ENCODE measurements at places on chromosomes 12 and 14.

- DNase-seq = no peak
These were observed 108.1 kb upstream of the FOXN3 start for GRCh38 chr14:89524990-89525667.

GRCh38 chr12:6363330-6364043, 11.9 kb downstream of the SCNN1A start:
- peak; percentile 37 for DNase-seq

DNA sequence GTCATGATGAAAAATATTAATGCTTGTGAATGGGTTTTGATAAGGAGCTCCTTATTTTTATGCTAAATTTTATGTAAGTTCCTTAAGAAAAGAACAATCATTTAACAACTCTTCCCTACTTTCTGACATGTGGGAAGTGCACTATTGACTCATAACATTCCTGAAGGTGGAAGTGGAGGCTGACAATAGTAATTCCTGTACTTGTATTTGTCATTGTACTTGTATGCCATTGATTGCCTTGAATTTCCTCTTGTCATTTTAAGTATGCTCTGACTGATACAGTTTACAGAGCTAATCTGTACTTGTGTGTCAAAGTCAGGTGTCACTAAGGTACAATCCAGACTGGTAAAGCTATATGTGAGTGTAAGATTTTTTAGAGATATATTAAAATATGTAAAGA, 440.0 kb downstream of the SLC16A7 start:
- no peak for DNase-seq

DNA sequence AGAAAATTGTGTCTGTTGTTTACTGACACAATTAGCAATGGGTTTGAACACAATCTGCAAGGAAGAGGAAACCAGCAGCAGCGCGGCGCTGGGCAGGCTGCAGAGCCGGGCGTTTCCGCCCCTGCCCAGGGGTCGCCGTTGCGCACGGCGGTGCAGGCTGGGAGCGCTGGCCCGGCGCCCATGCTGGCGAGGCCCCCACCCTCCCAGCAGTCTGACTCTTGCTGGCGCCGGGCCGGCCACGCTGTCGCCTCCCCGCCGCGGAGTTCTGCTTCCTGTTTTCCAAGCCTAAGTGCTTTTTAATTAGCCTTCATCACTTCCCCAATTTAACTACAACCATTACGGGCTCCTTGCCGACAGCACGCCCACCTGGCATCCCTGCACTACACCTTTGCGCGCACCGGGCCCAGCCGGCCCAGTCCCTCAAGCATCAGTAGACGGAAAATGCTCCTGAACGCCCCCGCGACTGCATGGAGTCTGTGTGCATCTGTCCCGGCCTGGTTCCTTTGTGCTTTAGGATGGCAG, 212.1 kb downstream of the GXYLT1 start:
- DNase-seq = no peak

GRCh38 chr14:29738056-29738455, 189.6 kb downstream of the PRKD1 start:
- no peak for DNase-seq

- DNase-seq = no peak
These were observed 27.3 kb downstream of the FRS2 start for GRCh38 chr12:69497308-69498026.

- DNase-seq = no peak
These were observed 323.5 kb downstream of the DAD1 start for GRCh38 chr14:22265319-22266141.

DNA sequence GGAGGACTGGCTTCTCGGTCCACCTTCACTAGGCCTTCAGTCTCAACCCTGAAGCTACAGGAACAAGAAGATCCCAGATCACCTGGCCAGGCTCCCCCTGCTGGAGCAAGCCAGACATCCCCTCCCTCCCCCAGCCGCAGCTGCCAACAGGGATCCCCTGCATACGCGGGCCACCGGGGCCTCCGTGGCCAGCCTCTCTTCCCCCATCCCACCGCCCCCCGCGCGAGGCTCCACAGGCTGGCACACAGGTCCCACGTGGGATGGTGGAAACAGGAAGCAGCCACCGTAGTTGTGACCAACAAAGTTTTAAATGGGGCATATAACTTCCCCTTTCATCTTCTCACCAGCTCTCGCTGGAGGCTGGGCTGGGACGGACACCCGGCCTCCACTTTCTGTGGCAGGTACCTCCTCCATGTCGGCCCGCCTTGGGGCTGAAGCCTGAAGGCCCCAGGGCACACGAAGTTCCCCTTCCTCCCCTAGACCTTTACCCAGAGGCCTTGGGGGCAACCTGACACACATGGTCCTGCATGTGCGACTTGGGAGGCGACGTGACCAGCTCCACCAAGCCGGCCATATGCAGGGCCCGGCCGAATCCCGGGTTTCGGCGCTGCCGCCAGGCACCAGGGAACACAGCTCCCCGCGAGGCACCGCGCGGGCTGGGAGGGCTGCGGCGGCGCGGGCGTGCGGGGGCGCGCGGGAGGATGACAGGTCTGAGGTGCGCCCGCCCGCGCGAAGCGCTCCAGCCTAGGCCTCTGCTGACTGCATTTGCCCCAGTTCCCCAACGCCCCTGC, 44.4 kb upstream of the PNMA1 start:
- peak; percentile 55 for DNase-seq

- no peak for DNase-seq
These were observed 91.0 kb downstream of the FLRT2 start for GRCh38 chr14:85620947-85621346.

DNA sequence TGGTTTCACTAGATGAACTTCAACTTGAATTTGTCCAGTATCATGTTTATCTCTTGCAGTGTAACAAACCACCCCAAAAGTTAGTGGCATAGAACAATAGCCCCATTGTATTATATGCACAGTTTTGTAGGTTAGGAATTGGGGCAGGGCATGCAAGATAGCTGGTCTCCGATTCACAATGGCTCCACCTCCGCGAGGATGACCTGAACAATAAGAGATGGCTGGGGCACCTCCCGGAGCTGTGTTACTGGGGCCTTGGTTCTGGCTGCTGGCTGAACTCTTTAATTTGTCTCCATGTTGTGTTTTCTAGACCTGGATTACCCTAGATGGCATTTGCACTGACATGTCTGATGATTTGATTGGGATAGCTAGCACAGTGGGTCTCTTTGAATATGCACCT, 20.4 kb upstream of the VRK1 start:
- DNase-seq = no peak

DNA sequence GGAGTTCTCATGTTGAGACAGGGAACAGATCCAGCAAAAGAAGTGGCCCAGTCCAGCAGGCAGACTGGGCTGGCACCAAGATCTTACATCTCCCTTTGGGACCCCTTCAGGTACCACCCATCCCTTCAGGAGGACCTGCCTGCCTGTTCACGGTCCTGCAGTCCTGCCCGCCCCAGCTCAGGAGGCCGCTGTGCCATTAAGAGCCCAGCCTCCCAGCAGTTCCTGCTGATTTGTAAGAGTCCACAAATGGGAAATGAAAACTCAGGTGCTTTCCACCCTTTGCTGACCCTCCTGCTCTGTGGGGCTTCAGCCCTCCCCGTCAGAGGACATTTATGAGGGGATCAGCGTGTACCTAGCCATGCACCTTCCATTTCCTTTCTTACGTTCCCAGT, 39.5 kb downstream of the C14orf132 start:
- DNase-seq = no peak

DNA sequence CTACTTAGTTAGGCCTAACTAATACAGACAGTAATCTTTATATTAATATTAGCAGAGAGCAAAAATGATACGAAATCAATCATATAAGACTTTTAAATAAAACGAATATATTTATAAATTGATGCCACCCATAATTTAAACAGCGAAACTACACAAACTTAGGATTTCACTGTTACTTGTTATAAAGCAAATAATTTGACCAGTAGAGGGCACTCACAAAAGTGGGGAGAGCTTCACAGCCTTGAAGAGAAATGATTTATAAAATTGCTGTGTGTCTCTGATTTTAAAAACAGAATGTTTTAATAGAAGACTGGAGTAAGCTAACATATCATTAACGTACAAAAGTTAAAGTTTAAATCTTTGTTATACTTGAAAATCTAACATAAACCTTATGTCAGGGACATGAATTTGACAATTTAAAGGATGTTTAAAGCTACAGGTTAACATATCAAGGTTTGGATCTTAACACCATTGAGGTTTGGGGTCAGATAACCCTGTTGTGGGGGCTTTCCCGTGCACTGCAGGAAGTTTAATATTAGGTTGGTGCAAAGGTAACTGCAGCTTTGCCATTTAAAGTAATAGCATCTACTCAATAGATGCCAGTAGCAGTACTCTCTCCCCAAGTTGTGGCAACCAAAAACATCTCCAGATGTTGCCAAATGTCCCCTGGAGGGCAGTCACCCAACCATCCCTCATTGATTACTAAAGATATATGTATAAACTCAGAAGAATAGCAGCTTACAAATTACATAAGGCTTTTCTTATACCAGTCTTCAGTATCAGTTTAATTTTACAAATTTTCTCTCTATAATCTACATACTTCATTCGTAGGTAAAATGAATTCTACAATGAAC, 9.3 kb downstream of the KRAS start:
- no peak for DNase-seq

- no peak for DNase-seq
These were observed 140.6 kb downstream of the ITPR2 start for GRCh38 chr12:26692407-26692806.

GRCh38 chr12:119546340-119546739, 47.2 kb upstream of the TMEM233 start:
- no peak for DNase-seq

GRCh38 chr12:75651342-75651695, 139.9 kb upstream of the KRR1 start:
- DNase-seq = no peak

- DNase-seq = no peak
These were observed 1.3 kb downstream of the KRT78 start for GRCh38 chr12:52847335-52848102.

GRCh38 chr14:71591929-71592328, 340.3 kb upstream of the RGS6 start:
- no peak for DNase-seq

- no peak for DNase-seq
These were observed 173.8 kb downstream of the BCL11B start for GRCh38 chr14:99098199-99098598.

DNA sequence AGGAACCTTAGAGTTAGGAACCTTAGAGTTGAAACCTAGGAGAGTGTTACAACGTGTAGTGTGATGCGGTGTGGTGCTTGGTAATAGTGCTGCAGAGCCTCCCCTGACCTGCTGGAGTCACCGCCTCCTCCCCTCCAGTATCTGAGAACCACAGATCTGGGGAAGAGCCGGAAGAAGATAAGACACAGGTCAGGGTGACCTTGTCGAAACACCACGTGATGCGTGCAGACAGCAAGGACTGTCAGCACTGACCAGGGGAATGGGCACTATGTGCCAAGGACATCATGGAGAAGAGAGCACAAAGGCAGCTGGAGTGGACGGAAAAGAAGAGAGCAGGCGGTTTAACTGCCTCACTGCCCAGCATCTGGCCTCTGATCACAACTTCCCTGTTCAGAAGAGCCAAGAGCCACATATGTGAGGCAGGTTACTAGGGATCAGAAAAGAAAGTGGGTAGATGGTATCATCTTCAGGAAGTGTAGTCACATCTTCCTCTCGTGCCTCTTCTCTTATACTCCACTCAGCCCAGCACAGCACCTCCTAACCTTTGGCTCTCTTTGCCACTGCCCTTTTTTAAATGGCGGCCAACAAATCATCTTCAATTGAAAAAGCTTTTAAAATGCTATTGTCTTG, 93.7 kb downstream of the TESC start:
- no peak for DNase-seq

DNA sequence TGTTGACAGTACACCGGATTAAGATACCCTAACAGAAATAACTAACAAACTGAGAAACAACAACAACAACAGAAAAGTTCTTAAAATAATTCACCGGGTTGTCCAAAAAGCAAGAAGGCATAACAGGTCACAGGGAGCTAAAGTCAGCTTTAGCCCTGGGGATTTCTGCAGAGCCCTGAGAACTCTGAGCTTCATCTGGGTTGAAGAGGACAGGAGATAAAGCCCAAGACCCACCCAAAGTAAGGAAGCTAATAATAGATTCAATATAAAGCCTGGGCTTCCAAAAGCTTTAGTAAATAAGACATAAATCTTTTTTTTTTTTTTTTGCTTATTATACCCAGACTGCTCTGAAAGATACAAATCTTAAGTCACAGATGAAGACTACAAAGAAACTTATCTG, 44.1 kb upstream of the MTERF2 start:
- DNase-seq = no peak

DNA sequence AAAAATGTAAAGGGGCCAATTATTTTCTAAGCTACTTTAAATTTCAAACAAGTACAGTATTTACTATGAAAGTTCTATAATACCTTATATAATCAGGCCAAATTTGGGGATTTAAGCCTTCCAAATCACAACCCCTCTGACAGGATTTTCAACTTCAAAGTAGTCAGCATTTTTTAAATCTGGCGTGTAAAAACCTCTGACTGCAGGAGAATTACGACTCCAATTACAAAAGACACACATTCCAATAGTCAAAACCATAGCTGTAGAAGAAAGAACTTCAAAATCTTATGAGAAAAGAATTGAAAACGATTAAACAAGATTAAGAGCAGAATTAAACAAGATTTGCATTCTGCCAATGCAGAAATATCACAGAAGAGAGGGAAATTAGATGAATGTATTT, 12.7 kb downstream of the OSBPL8 start:
- no peak for DNase-seq

DNA sequence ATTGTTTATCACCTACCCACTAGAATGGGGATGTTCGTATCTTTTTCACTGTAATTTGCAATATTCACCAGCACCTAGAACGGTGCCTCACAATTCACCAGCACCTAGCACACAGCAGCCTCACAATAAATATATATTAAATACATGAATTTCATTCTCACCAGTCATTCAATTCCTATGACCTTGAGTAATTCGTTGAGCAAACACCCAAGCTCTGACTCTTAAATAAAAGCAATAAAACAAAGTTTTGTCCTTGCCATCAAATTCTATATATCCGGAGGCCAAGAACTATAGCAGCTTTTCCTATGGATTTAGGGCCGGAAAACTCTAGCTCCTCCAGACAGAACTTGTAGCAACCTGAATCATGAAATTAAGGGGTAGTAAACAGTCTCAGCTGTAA, 981 bp downstream of the VTI1B start:
- no peak for DNase-seq

- no peak for DNase-seq
These were observed 697 bp upstream of the DNAJC14 start for GRCh38 chr12:55829967-55830600.

GRCh38 chr14:88137327-88137726, 132.4 kb downstream of the GPR65 start:
- DNase-seq = no peak

- no peak for DNase-seq
These were observed 685 bp downstream of the VAMP1 start for GRCh38 chr12:6469609-6470374.

- DNase-seq = no peak
These were observed 151.6 kb upstream of the OR4E1 start for GRCh38 chr14:21825149-21825743.

Measured in stimulated activated CD8-positive, alpha-beta memory T cell treated with anti-CD3 and anti-CD28 coated beads, Interleukin-15, amount 100 ng/mL, for 4 hours (primary cell).